ENCODE measurements at places on chromosomes 4 and X.

- DNase-seq = no peak
Measured at GRCh38 chr4:172547724-172548123, 620.9 kb upstream of the GALNT7 start.

DNA sequence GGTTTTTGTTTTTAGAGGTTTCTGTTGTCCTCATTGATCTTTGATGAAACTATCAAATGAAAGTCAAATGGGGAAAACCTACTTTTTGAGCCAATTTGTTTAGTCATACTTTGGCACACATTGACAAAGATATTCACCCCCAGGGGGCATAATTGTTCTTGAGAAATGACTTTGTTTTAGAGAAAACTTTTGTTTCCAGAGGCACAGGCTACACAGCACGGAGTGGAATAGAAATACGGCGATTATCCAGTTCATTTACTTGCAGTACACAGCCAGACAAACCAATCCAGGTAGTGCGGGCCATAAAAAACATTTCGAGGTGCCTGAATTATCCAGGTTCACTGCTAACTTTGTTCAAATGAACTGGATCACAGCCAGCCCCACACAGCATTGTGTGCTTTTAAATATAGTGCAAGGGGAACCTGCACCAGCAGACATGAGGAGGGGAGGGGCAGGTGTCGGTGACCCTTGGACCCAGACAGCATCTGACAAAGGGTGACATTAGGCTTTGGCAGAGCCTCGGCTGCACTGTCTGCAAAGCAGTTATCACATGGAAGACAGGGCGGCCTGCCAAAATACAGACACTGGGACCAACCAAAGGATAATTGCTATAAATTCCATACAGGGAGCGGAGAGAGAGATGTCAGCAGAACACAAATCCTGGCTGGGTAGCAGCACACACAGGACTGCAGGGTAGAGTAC lies 179.6 kb upstream of the NOCT start:
- no peak for DNase-seq

DNA sequence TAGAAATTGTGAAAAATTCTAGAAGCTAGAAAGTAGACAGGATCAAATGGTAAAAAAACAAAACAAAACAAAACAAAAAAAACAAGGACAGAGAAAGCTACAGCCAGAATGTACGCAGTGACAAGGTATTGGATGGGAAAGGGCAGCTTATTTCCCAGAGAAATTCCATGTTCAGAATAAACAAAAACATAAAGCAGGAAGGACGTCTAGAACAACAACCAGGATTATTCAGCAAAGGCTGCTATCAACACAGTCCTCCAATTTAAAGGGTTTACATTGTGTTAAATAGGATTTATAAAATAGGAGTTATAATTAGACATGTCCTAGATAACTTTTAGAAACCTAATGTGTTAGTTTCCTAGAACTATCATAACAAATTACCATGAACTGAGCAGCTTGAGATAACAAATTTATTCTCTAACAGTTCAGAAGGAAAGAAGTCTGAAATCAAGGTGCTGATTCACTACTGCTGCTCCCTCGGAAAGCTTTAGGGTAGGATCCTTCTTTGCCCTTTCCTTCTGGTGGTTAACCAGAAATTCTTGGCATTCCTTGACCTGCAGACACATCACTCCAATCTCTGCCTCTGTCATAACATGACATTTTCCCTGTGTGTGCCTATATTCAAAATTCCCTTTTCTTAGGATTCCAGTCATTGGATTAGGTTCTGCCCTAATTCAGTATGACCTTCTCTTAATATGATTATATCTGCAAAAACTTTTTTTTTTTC lies 175.6 kb downstream of the SNCA start:
- no peak for DNase-seq

GRCh38 chr4:2798399-2799223 lies 5.7 kb downstream of the SH3BP2 start:
- DNase-seq = no peak

DNA sequence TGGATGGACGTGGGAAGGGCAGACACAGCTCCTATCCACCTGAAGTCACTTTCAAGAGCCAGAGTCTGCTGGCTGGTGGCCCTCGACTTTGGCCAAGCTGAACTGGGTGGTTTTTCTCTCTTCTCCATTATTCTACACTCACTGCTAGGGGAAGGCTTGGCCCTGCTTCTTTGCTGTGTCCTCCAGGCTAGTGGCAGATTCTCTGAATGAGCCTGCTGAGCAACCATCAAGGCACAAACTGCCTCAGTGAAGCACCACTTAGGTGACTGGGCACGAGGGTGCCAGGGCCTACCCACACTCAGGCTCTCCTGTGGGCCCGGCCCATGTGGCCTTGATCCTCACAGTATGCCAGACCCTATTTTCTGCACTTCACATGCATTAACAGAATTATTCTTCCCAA lies 92.0 kb downstream of the PJA1 start:
- no peak for DNase-seq

- no peak for DNase-seq
Measured at GRCh38 chr4:127881563-127881864, 821 bp downstream of the PLK4 start.

- DNase-seq = no peak
Measured at GRCh38 chrX:123961268-123962005, at the start of gene STAG2. Gene STAG2 (plus strand): TSS chrX:123961706. CDS start chrX:124022628, 60,922 bp downstream.

DNA sequence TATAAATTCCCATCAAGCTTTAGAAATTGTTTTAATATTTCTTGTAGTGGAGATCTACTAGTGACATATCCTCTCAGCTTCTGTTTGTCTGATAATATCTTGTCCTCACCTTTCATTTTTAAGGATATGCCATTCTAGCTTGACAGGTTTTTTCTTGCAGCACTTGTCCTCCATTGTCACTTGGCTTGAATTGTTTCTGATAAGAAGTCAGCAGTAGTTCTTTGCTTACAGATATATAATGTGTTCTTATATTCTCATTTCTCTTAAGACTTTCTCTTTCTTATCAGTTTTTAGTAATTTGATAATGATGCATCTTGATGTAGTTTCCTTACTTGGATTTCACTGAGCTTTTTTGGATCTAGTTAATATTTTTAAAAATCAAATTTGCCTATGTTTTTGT lies 120.6 kb upstream of the NUDT6 start:
- no peak for DNase-seq

DNA sequence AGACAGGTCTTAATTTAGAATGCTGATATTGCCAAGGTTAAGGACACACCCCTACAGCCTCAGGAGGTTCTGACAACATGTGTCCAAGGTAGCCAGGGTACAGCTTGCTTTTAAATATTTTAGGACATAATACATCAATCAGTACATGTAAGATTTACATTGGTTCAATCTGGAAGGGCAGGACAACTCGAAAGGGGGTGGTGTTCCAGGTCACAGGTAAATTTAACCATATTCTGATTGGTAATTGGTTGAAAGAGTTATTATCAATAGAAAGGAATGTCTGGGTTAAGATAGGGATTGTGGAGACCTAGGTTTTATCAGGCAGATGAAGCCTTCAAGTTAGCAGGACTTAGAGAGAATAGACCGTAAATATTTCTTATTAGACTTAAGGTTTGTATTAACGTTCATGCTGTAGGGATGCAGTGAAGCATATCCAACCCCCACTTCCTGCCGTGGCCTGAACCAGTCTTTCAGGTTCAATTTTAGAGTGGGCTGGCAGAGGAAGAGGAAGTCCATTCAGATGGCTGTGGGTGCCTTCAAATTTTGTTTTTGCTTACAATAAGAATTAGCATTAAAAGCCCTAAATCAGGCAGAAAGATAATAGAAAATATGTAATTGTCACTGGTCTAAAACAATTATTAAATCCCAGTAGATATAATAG lies 136.5 kb upstream of the GALNTL6 start:
- no peak for DNase-seq

- DNase-seq = no peak
Measured at GRCh38 chr4:178288462-178288861, 846.2 kb upstream of the AGA start.

- DNase-seq = no peak
Measured at GRCh38 chr4:174828845-174829701, at the start of gene GLRA3. Gene GLRA3 (minus strand): TSS chr4:174829247. CDS start chr4:174828811, 436 bp downstream.

- no peak for DNase-seq
Measured at GRCh38 chr4:180665481-180665880, 1577.7 kb upstream of the TENM3 start.

GRCh38 chrX:134885336-134886001 lies 105.3 kb upstream of the SMIM10 start:
- DNase-seq = no peak

GRCh38 chr4:145482209-145483037 lies 770 bp downstream of the SMAD1 start:
- peak; percentile 56 for DNase-seq

DNA sequence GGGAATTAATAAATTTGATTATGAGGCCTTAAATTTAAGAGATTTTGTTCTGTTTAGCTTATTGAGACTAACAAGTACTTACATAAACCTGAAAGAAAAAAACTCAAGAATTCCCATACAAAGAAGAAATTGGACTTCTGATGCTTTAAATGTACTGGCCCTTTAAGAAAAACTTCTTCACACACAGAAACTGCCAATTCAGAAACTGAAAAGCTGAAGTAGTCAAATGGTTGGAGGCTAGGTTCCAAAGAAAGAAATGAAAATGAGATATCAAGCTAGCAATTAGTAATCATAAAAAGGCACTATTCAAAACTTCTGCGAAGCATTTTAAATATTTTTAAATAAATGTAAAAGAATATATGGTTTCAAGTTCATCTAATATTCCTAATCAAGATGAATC lies 151.3 kb downstream of the THOC2 start:
- DNase-seq = no peak

DNA sequence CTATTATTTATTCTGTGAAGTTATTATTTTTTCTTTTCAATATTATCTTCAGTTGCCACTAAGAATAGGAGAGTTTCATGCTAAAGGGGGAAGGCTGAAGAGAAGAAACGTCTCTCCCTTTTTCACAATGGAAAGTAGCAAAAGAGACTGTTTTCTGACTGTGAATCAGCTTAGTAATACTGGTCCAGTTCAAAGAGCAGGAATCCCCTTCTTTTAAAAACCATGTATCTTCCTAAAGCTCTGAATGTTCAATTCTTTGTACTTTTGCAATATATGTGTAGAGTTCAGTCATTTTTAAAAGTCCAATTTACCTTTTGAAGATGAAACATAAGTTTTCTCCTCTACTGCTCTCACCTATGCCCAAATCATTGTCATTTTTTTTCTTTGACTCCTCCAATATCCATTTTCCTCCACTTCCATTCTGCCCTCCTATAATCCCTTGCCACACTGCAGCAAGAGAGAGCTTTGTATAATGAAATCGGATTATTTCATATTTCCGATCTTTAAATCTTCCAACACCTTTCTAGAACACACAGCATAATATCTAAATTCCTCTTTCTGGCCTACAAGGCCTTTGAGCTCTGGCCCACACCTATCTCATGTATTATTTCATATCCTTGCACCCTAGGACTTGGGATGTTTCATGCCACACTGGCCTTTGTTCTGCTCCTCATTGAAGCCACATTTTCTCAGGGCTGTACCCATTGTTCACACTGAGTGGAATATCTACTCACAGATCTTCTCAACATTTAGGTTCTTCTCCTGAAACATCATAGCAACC lies 195.3 kb downstream of the CAMK2D start:
- no peak for DNase-seq

DNA sequence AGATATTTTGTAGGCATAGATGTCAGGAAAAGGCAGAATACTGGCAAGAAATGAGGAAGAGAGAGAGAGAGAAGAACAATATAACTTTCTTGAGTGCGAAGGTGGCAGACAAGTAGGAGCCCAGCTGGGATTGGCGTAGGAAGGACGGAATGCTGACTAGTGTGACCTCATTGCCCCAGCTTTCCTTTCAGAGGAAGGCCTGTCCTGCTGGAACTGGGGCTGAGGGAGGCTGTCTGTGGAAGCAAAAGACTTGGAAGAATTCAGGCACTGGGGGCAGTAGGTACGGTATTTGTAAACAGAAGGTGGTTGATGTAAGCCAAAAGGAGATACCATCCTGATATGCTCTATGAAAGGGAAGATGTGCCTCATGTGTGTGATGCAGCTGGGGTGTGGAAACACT lies 818.4 kb downstream of the ADGRL3 start:
- no peak for DNase-seq

GRCh38 chr4:144374065-144374464 lies 233.5 kb upstream of the GYPA start:
- DNase-seq = no peak

DNA sequence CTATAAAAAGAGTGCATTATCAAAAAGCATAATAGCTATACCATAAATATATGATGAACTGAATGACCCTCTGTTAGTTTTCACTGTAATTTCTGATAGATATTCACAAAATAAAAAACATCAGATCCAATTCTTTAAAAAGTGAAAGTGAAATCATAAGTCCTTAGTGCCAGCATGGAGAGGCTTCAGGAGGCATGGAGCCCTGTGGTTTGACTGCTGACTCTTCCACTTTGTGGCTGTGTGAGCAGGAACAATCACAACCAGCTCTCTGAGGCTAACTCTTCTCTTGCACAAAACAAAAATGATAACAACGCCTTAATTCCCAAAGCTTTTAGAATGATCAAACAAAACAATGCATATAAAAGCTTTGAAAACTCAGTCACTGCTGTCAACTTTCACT lies 1143.9 kb downstream of the PDHA2 start:
- DNase-seq = no peak

DNA sequence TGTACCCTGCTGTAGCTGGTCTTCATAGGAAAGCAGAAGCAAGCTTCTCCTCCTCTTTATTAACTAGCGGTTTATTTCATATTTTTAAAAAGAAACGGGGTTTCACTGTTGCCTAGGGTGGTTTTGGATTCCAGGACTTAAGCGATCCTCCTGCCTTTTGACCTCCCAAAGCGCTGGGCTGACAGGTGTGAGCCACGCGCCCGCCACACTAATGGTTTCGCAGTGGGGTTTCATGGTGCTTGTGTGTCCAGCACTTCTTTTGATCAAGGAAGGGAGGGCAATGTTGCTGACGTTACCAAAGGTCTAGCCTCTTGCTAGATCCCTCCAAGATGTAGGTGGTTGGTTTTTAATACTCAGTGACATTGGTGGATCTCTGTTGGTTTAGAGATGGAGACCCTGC lies 1.4 kb downstream of the MAEA start:
- DNase-seq = no peak

DNA sequence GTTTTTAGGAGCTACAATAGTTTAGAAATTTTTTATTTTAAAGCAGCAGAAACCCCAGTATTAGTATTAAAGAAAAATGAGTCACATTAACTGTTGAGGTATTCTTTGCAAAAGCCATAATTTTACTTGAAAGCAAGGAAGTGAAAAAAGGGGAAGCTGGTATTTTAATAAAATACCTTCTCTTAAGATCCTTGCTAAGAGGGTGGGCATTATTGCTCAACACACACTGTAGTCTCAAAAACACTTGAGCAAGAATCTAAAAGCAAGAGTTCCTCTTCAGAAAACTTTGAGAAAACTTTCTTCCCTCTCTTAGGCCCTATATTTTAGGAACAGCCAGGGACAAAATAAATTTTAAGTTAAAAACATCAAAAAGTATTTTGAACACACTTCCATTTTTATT lies 259.4 kb upstream of the DIAPH2 start:
- DNase-seq = no peak

DNA sequence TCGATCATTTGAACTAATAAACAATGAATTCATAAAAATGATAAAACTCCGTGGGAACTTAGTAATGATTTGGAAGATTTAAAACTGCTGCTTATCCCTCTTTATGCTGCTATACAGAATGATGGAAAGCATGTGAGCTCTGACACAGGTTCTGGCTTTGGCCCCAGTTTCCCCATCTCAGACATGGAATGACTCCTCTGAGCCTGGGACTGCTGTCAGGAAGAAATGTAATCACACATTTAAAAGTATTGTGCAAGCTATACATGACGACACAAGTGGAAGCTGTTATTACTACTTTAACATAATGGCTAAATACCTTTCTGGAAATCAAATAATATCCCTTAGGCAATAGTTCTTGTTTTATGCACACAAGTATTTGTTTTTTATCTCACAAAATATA lies 161.7 kb downstream of the DCHS2 start:
- DNase-seq = no peak

Measured in stimulated activated CD4-positive, alpha-beta T cell treated with anti-CD3 and anti-CD28 coated beads, TNF-alpha, amount 100 ng/mL, for 1 hour (primary cell).